Mesenchymal stem cell (in vitro differentiated cells and primary cell): ENCODE measurements at places on chromosomes 5 and 9.

DNA sequence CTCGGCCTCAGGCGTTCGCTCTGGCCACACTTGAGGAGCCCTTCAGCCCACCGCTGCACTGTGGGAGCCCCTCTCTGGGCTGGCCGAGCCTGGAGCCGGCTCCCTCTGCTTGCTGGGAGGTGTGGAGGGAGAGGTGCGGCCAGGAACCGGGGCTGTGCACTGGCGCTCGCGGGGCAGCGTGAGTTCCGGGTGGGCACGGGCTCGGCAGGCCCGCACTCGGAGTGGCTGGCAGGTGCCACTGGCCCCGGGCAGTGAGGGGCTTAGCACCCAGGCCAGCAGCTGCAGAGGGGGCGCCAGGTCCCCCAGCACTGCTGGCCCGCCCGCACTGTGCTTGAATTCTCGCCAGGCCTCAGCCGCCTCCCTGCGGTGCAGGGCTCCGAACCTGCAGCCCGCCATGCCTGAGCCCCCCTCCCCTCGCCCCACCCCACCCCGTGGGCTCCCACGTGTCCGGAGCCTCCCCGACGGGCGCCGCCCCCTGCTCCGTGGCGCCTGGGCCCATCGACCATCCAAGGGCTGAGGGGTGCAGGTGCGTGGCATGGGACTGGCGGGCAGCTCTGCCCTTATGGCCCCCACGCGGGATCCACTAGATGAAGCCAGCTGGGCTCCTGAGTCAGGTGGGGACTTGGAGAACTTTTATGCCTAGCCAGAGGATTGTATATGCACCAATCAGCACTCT lies 138.2 kb downstream of the PDZD2 start:
- no peak for DNase-seq
- H3K4me1 ChIP-seq, result no peaks in the 10 kb centered on the region
- no peak overlapping the region for H3K4me3 ChIP-seq
- H3K36me3 ChIP-seq, result no peaks in the 10 kb centered on the region

GRCh38 chr9:3244963-3245653 lies 280.7 kb downstream of the RFX3 start:
- no peak overlapping the region for H3K27ac ChIP-seq
- peaks cover 6% of the 10 kb centered on the region for H3K36me3 ChIP-seq
- no peaks in the 10 kb centered on the region for H3K27me3 ChIP-seq
- H3K4me1 ChIP-seq, result no peaks in the 10 kb centered on the region
- DNase-seq, result peak; percentile 61

DNA sequence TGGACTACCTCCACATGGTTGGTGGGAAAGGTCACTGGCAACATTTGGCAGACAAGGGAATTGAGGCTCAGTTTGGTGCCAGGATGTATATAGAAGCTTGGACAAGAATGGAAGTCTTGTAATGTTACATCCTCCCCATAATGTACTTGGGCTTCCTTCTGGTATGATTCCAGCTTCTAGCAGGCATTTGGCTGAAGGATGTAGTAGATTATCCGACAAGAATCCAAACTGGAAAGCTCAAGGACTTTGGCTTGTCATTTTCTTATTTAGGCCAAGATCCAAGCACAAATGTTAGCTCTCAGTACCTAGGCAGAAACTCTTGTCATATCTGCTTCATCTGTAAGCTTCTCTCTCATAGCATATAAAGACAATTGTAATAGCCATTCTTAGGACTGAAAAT lies 209.1 kb downstream of the MAPKAP1 start:
- H3K27ac ChIP-seq, result no peak overlapping the region
- peaks cover 6% of the 10 kb centered on the region for H3K4me1 ChIP-seq
- no peaks in the 10 kb centered on the region for H3K36me3 ChIP-seq
- no peak for DNase-seq

GRCh38 chr9:78325343-78325742 lies 28.4 kb downstream of the PSAT1 start:
- DNase-seq, result peak; percentile 65
- no peaks in the 10 kb centered on the region for H3K27me3 ChIP-seq
- peaks cover 3% of the 10 kb centered on the region for H3K4me1 ChIP-seq
- H3K36me3 ChIP-seq, result no peaks in the 10 kb centered on the region

DNA sequence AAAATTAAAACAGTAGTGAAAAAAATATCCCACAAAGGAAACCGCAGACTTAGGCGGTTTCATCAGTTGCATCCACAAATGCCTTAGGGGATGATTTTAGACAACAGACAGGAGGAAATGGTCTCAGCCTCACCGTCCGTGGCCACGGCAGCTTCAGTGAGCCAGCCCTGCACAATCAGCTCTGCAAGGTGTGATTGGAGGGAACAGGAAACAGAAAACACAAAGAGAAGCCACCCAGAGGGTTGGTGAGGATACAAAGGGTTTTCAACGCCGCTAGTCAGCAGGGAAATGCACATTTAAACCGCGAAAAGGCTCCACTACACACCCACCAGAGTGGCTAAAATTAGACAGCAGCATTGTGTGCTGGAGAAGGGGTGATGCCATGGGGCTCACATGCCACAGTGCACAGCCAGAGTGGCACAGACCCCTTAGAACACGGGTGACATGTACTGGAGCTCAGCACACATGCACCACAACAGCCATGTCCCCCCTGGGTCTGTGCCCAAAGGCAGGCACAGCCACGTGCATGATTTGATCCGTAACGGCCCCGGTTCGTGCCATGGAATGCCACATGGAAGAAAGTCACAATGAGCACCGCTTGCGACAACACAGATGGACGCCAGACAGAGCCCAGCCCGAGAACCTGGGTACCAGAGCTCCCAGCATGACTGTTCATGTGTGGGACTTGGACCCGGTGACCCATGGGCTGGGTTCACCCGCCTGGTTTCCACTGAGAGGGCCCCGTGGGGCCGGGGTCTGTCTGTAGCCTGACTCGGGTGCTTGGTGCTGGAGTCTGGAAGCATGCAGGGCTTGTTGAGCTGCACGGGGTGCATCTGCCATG lies 18.3 kb upstream of the TERT start:
- no peak overlapping the region for H3K27ac ChIP-seq
- DNase-seq, result no peak
- peaks cover 10% of the 10 kb centered on the region for H3K36me3 ChIP-seq
- H3K4me3 ChIP-seq, result no peak overlapping the region
- peaks cover 10% of the 10 kb centered on the region for H3K4me1 ChIP-seq
- H3K27me3 ChIP-seq, result peaks cover 44% of the 10 kb centered on the region

GRCh38 chr5:145141534-145141933 lies 693.6 kb downstream of the PRELID2 start:
- H3K4me3 ChIP-seq, result no peak overlapping the region
- H3K36me3 ChIP-seq, result no peaks in the 10 kb centered on the region
- no peaks in the 10 kb centered on the region for H3K4me1 ChIP-seq
- H3K27ac ChIP-seq, result no peak overlapping the region
- no peak for DNase-seq

DNA sequence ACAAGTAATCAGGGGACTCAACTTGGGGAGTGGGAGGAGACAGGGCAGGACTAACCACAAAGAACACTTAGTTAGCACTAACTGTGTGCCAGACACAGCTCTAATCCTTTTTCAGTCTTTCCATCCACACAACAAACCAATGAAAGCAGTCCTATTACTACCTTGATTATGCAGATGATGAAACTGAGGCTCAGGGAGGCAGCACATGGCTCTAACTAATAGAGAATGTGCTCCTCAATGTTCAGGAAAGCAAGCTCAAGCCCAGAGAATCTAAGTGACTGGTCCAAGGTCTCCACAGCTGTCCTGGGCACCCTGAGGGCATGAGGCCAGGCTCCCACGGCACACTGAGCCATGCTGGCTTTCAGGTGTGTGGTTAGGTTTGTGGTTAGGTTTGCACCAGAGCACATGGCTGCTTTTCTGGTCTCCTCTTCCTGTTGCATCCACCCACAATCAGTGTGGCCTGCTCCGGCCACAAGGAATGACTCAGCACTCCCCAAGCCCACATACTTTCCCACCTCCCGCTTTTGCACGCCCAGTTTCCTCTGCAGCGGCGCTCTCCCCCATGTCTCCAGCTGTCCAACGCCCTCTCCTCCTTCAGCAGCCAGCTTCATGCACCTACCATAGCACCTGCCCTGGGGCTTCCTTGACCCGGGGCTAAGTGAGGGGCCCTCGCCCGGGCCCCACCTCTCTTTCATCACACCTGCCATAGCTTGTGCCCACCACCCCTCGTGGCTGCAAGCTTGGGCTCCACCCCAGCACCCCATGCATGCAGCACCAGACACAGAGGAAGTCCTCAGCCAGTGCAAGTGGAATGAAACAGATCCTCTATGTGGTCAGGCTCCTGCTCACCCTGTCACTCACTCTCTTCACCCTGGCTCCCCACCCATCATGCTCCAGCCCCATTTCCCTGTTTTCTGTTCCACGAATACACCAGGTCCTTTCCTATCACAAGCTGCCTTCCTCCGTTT lies 133.1 kb downstream of the GABBR2 start:
- peaks cover 6% of the 10 kb centered on the region for H3K4me1 ChIP-seq
- H3K4me3 ChIP-seq, result no peak overlapping the region
- DNase-seq, result peak; percentile 47
- H3K27ac ChIP-seq, result no peak overlapping the region
- H3K36me3 ChIP-seq, result no peaks in the 10 kb centered on the region

- peaks cover 53% of the 10 kb centered on the region for H3K4me1 ChIP-seq
- peaks cover 87% of the 10 kb centered on the region for H3K36me3 ChIP-seq
- no peak for DNase-seq
- H3K4me3 ChIP-seq, result no peak overlapping the region
- no peaks in the 10 kb centered on the region for H3K27me3 ChIP-seq
These were observed 56.7 kb downstream of the LRSAM1 start for GRCh38 chr9:127507751-127508648.

GRCh38 chr9:7710686-7711085 lies 88.9 kb downstream of the DMAC1 start:
- H3K27me3 ChIP-seq, result no peaks in the 10 kb centered on the region
- no peak overlapping the region for H3K27ac ChIP-seq
- H3K4me3 ChIP-seq, result no peak overlapping the region
- no peaks in the 10 kb centered on the region for H3K4me1 ChIP-seq
- no peak for DNase-seq

- no peaks in the 10 kb centered on the region for H3K36me3 ChIP-seq
- H3K27me3 ChIP-seq, result no peaks in the 10 kb centered on the region
- DNase-seq, result no peak
- no peak overlapping the region for H3K27ac ChIP-seq
These were observed 135.5 kb upstream of the EFNA5 start for GRCh38 chr5:107806271-107806670.

GRCh38 chr5:111225926-111226325 lies 1.7 kb downstream of the CAMK4 start:
- H3K4me3 ChIP-seq, result no peak overlapping the region
- no peak overlapping the region for H3K27ac ChIP-seq
- H3K4me1 ChIP-seq, result peaks cover 11% of the 10 kb centered on the region
- H3K27me3 ChIP-seq, result no peaks in the 10 kb centered on the region

DNA sequence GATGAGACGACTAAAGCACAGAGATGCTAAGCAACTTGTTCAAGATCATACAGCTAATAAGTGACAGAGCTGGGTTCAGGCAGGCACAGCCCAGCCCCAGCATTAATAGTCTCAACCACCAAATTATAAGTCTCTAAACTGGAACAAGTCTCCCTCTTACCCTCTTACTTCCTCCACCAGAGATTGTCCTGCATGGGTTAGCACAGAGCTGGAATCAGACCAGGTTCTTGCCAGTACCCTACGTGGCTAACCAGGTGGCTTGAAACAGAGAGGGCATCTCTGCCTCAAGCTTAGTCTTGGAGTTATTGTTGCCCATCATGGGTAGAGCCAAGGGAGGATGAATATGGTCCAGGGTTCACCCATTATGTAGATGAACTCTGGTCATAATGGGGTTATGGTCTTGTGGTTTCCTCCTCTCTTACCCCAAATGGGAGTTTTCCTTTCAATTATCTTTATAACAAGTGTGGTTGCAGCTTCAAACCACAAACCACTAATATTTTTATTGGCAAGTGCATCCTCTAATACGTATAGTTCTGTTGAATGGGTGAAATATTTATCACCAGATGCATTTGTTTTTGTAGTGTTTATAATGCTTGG lies 8.3 kb upstream of the XPA start:
- no peaks in the 10 kb centered on the region for H3K36me3 ChIP-seq
- no peak for DNase-seq
- no peak overlapping the region for H3K4me3 ChIP-seq

DNA sequence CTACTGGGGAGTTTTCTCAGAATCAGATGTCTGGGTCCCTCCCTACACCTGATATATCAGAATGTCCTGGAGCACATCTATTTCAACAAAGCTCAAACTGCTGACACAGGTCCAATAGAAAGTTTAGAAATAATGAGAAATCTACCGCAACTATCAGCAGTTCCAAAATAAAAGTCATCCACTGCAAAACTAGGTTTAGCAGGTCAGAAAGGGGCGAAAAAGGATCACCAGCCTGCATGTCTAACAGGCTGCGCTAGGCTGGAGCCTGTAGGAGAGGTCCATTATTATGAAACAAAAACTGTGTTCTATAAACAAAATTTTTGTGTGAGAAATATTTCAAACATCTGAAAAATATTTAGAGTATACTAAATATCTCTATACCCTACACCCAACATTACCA lies 84.1 kb upstream of the RNF38 start:
- H3K4me1 ChIP-seq, result peaks cover 7% of the 10 kb centered on the region
- no peak for DNase-seq

GRCh38 chr9:128203707-128204551 lies 750 bp downstream of the DNM1 start:
- DNase-seq, result peak; percentile 58
- H3K27me3 ChIP-seq, result no peaks in the 10 kb centered on the region
- peaks cover 36% of the 10 kb centered on the region for H3K4me1 ChIP-seq
- no peaks in the 10 kb centered on the region for H3K36me3 ChIP-seq
- no peak overlapping the region for H3K27ac ChIP-seq

DNA sequence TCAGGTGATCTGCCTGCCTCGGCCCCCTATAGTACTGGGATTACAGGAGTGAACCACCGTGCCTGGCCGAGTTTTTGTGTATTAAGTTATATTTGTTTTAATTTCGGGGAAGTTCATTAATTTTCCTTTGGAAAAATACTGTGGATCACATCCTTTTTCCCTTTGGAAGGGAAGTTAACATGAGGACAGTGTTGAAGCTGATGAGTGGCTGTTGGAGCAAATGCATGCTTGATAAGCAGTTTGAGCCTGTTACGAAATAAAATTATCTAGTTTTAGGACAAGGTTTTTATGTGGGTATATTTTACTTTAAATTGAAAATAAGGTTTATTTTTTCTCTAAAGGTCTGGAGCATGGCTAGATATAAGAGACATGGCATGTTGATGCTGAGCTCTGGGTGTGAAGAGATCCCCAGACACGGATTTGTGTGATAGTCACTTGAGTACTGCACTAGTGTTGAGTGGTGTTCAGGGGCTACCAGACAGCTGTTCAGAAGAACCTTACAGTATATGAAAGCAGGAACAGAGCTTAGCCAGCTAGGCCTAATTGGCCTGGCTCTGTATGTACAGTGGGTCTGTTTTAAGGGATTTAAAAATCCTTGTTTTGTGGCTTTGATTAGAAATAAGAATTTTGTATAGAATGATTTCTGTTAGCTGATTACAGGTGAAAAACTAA lies 17.4 kb downstream of the LMNB1 start:
- H3K4me3 ChIP-seq, result no peak overlapping the region
- no peaks in the 10 kb centered on the region for H3K27me3 ChIP-seq
- H3K36me3 ChIP-seq, result no peaks in the 10 kb centered on the region
- H3K27ac ChIP-seq, result no peak overlapping the region
- no peaks in the 10 kb centered on the region for H3K4me1 ChIP-seq
